OCI-M1 (cell line): ENCODE measurements at places on chromosomes 6 and 20.
A peak's percentile ranks its signal among the peaks of the same experiment; 100 is the strongest.

DNA sequence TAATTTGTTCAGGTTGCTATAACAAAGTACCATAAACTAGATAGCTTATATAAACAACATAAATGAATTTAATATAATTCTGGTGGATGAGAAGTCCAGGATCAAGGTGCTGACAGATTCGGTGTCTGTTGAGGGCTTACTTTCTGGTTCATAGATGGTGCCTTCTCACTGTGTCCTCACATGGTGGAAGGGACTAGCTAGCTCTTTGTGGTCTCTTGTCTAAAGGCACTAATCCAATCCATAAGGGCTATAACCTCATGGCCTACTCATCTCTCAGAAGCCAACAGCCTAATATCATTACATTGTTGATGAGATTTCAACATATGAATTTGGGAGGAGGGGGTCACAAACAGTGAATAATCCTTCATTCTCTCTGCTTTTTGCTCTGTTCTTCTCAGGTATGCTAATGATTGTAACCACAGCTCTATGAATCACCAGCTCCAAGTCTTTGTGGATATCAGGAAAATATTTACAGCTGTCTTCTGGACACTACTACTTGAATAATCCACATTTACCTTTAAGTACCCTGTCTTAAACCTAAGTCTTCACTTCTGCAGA, 122.3 kb downstream of the NKAIN2 start:
- DNase-seq: no peak

- no peak for DNase-seq
Observed at GRCh38 chr6:118562959-118563358, 14.9 kb downstream of the PLN start.

DNA sequence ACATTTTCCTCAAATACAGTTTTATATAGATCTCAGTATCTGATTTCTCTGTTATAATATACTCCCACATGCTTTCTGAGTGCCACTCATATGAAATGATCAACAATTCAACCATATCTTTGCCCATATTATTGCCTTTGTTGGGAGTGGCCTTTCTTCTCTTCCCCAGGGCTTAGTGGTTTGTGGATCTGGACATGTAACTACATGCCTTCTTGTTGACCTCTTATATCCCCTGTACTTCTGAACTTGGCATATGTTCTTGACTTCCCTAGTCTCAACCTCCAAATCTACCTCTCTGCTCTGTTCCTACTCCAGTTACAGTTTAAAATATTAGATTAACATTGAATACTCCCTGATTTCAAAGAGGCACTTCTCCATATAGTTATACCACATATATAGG, 34.3 kb upstream of the PRIM2 start:
- DNase-seq: no peak

- no peak for DNase-seq
Observed at GRCh38 chr20:62959101-62959971, 6.8 kb downstream of the SLC17A9 start.

- DNase-seq: no peak
Observed at GRCh38 chr6:73817253-73817652, 121.2 kb downstream of the CD109 start.

DNA sequence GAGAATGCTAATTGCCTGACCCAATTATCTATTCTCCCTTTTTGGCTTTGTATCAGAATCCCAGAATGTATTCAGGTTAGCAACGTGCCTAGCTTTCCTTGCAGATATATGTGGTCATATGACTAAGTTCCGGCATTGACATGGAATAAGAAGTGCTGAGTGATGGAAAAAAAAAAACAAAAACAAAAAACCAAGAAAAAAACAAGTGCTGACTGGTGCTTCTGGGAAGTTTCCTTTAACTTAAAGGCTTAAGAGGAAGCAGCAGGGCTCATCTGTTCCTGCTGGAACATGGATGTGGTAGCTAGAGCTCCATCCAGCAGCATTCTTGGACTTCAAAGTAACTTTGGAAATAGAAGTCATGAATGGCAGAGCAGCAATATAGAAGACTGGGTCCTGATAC, 10.4 kb upstream of the RPF2 start:
- DNase-seq: no peak

GRCh38 chr20:62002882-62003480, 62.7 kb downstream of the TAF4 start:
- DNase-seq: no peak

DNA sequence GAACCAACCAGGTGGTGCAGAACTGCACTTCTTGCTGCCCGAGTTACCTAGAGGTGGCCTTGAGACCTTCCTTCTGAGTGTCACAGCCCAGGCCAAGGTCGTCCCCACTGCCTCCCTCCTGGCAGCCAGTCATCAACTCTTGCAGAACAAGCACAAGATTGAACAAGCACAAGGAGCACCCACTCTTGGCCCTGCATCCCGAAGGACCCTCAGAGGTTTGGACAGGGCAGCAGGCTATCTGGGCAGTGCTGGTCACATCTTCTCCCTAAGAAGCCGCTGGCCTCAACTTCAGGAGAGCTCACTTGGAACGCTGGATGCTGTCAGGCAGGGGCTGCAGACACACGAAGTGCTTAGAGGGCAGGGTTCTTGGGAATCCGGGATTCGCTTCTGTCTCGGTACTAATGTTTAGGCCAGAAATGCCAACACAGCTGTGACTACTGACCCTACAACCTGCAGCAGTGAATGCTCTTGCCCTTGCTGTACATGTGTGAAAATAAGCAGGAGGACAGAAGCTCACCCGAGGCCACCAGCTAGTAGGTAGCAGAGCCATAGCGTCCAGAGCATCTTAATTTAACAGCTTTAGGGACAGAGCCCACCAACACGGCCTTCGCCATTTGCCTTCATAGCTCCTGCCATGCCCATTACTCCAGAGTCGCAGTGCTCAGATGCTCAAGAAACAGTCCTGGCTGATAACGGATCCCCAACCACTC, 4.0 kb upstream of the ACSS1 start:
- DNase-seq: no peak

GRCh38 chr20:8790442-8791074, 278.3 kb upstream of the PLCB4 start:
- peak; percentile 76 for DNase-seq

- no peak for DNase-seq
Observed at GRCh38 chr6:17096096-17096495, 5.8 kb upstream of the STMND1 start.

DNA sequence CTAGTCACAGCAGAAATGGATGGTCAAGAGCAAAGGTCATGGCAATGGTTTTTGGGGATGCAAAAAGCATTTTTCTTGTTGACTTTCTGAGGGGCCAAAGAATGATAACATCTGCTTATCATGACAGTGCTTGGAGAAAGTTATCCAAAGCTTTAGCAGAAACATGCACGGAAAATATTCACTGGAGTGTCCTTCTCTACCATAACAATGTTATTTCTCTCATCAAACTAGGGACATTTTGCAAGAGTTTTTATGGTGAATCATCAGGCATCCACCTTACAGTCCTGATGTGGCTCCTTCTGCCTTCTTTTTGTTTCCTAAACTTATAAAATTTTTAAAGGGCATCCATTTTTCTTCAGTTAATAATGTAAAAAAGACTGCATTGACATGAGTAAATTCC, 302.3 kb downstream of the HIVEP2 start:
- DNase-seq: no peak

GRCh38 chr6:35065870-35066269, 75.3 kb downstream of the TCP11 start:
- DNase-seq: no peak

DNA sequence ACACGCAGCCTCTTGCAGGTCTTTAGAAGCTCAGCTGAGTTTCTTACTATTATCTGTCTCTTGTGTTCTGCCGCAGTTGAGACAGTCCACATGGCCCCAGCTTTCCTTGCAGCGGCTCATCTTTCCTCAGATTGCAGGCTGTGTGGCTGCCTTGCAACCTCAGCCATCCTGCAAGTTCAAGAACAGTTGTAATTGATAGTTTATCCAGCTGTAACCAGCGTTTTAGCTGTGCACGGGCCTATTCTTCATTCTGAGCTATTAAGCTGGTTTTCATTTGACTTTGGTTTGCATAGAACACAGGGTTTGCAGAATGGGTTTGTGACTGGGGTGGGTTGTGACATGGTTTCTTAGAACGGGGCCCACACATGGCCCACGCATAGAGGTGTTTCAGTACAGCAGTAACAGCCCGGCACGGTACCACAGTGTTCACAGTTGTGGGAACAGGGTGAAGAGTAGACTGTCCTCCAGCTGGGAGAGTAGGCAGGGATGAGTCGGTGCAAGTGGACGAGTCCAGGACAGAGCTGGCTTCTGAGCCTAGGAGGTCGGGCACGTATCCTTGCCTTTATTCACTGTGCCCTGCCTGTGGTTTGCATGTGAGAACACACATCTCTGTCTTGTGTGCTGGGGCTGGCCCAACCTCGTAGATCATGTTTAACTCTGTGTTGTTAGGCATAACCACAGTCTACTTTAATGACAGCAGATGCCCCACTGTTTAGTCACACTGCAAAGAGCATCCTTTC, 89.2 kb downstream of the RPP40 start:
- no peak for DNase-seq

DNA sequence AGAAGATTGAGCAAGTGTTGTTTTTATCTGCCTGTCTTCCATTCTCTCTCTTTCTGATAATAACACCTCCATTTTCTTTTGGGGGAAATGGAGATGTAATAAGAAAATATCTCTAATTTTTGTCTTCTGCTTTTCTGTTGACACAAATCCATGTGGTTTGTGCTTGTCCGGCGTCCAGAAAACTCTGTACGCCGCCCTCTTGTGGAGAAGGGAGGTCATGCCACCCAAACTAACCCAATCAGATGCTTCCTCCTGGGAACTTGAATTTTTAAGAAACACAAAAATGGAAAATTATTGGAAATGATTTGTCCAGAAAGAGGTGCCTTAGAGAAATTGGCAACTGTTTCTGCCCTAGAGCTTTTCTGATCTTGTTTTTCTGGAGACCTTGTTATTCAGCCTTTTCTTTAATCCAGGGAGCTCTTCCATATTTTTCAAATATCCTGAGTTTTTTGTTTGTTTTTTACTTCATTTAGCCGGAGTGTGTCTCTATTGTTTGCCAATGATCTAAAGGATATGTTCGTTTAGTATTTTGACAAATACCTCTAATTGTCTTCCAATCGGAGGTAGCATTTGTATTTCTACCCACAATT, 17.8 kb upstream of the FNDC1 start:
- peak; percentile 86 for DNase-seq

DNA sequence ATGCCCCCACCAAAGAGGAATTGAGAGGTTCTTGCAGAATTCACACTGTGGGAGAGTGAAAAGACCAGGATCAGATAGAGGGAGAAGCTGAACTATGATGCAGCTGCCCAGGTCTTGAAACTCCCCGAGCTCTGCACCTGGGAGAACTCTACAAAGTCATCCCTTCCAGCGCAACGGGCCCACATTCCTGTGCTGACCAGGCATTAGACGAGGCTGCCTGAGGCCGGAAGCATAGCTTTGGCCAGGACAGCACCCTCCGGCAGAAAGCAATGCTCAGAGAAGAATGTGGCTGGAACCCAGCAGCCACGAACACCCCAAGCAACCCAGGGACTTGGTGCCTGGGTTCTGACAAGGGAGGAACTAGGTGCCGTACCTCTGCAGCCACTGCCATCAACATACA, 281.5 kb upstream of the CDH4 start:
- no peak for DNase-seq

GRCh38 chr6:137759624-137760023, 107.4 kb upstream of the TNFAIP3 start:
- DNase-seq: no peak

GRCh38 chr6:68975064-68975463, 340.0 kb downstream of the ADGRB3 start:
- DNase-seq: peak; percentile 73

GRCh38 chr6:131015630-131016263, 47.3 kb downstream of the EPB41L2 start:
- peak; percentile 43 for DNase-seq

DNA sequence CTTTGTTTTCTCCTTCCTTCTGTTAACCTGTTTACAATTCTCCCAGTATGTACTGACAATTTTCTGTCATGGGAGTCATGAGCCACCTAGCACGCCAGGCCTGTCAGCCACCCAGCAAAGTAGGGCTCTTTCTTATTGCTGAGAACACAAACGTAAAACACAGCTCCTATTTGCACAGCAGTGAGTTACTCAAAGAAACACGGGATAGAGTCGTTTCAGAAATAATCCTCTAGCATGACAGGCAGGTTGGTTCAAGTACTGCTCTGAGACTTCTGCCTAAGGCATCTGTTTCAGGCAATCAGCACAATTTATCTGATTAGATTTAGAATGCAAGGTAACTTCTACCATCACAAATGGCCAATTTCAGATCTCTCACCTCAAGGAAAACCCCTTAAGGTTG, 88.8 kb downstream of the CD24 start:
- no peak for DNase-seq
